ENCODE measurements at places on chromosomes 1 and 21. TPM values are rescaled to one million over a fixed set of nuclear protein-coding genes. Genes with fewer than 3 reads are reported as not detected.

CD1C gene
- not detected for total RNA-seq

GJB5 gene
- 0.09 TPM for total RNA-seq

CYP4A22 gene
- not detected for total RNA-seq

TAL1 gene
- total RNA-seq = under 0.01 TPM

EDARADD gene
- total RNA-seq = 0.09 TPM

SYF2 gene
- 46.1 TPM for total RNA-seq

PLCH2 gene
- 0.14 TPM for total RNA-seq

OR2L13 gene
- not detected for total RNA-seq

ZNF670 gene
- 1.4 TPM for total RNA-seq

LIN28A gene
- not detected for total RNA-seq
